ENCODE measurements at places on chromosomes 5 and 9.

DNA sequence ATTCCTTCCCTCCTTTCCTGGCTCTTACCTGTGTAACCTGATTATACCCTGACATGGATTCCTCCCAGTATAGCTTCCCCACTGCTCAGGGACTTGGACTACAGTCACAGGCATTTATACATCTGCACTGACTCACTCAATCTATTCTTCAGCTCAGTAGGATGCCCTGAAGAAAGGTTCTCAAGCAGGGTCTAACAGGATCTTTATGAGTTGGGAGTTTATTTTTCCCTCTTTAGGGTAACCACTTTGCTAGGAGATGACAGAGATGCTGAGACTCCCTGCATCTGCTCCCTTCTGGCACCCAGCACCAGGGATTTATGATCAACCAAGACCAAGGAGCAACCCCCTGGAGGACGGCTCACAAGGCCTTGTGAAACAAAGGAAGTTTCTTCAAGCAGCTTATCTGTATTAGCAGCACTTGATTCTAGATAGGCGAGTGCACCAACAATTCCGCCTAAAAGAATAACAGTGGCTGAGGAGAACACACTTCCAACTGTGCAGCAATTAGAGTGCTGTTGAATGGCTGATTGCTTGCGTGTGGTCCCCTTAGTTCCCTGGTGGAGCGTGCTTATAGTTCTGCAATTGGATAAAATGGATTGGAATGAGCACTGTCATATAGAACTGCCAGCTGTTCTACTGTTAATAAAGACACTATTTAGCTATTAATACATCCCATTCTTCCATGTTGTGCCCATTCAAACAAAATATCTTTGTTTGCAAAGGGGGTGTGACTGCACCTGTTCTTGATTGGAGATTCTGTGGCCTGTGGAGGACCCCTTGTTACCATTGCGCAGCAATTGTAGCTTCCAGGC is 482.6 kb downstream of the ZNF608 start:
- no peak for DNase-seq

GRCh38 chr9:16352791-16353401 is 517.6 kb downstream of the BNC2 start:
- DNase-seq, result no peak

DNA sequence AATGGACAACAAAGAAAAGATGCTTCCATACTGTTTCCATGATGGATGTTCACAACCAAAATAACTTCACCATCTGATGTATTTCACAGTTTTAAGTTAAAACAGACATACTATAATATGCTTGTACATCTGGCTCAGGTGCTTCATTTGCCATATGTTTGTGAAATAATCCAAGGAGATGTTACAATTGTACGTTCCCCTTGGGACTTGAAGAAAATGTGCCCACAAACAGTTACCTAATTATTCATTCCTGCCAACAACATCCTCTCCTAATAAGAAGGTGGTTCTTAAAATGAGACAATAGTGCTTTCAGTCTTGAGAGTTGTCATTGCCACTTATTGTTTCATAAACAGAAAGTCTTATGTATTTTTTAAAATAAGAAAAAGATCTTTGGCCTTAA is 33.1 kb upstream of the SMARCA2 start:
- no peak for DNase-seq

GRCh38 chr9:126678989-126679388 is 65.3 kb downstream of the LMX1B start:
- DNase-seq, result no peak

GRCh38 chr9:2053883-2054845 is 39.0 kb downstream of the SMARCA2 start:
- no peak for DNase-seq

DNA sequence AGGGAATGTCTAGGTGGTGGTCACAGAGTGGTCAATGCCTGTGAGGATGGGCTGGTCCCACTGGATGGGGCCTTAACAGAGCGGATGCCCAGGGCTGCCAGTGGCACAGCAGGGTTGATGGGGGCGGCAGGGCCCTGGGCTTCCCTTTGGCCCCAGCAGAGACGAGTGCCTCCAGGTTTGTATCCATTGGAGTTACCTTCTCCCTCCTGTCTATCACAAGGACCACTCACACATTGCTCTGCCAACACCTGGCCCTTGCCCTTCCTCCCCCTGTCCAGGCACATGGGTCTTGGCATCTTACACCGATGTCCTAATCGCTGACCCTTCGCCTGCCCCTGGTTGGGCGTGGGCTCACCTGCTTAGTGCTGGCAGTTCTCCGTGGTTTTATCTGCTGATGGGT is 26.2 kb upstream of the IRX4 start:
- no peak for DNase-seq

- no peak for DNase-seq
These were observed 57.1 kb upstream of the NMUR2 start for GRCh38 chr5:152462021-152462721.

DNA sequence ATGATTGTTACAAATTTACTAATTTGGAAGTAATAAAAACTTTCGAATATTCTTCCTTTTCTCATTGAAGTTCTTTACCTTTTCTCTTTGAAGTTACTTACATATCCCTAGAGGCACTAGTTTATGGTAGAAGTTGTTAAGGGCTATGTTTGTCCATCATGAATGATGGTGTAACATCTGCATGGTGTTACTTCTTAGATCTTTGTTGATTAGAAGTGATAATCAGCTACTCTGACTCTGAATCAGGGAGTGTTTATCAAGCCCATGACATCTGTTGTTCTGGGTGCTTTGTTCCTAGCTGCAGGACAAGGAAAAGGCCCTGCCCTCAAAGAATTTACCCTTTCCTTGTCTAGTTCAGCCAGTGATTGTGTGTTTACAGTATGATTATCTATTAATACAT is 32.9 kb downstream of the MAP3K1 start:
- no peak for DNase-seq

Data from HuH-7.5 (cell line).